Left kidney (tissue), 8 donors: ENCODE measurements at places on chromosomes 16 and 17. TPM values are rescaled to one million over a fixed set of nuclear protein-coding genes. Genes with fewer than 3 reads are reported as not detected.
A peak's percentile ranks its signal among the peaks of the same experiment; 100 is the strongest.

DNA sequence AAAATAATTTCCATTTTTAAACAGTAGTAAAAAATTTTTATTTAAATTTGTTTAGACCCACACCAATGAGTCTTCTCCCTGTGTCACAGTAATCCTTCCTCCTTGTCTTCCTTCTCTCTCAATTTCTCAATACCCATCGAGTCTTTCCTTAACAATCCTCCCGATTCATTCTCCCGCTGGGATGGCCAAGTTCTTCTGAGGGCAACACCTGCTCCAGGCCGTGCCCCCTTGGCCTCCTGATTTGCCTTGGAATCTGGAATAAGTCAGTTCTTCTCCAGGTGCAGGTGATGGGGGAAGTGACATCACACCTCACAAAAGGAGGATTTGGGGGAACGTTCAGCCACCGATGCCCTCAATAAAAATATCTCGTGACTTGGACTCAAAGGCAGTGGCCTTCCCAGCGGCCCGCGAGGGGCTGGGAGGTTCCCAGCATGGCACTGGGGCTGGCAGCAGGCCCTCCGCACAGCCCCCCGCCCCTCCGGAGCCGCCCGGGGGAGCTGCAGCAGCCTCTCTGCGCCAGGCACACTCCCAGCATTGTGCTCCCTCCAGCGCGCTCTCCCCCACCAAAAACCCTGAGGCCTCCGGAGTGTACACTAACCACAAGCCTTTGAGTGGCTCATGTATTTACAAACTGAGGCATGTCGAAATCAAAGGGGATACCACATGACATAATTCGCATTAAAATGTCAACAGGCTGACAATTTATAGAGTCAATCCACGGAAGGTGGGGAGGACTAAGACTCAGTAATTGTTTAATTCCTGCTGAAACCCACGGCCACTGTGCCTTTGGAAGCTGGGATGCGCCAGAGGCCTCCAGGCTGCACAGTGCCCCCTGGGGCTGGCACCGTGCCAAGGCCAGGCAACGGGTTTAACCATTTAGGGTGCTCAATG, 120.5 kb downstream of the ZFHX3 start:
- no peak for DNase-seq

DNA sequence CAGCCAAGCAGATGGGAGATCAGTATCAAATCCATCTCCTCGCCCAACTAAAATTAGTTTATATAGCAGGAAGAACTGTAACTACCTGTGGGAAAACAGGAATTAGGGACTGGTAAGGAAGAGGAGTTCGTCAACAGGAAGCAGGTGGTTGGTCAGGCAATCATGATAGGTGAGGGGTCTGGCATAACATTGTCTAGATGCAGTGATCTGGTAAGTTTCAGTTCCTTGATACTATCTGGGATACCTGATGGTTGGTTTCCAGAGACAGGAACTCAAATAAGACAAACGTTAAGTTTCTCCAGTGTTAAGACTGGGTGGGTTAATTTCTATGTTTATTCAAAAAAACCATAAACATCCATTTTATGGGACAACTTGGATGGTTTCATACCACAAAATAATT, 53.8 kb downstream of the CEP112 start:
- DNase-seq = no peak

DNA sequence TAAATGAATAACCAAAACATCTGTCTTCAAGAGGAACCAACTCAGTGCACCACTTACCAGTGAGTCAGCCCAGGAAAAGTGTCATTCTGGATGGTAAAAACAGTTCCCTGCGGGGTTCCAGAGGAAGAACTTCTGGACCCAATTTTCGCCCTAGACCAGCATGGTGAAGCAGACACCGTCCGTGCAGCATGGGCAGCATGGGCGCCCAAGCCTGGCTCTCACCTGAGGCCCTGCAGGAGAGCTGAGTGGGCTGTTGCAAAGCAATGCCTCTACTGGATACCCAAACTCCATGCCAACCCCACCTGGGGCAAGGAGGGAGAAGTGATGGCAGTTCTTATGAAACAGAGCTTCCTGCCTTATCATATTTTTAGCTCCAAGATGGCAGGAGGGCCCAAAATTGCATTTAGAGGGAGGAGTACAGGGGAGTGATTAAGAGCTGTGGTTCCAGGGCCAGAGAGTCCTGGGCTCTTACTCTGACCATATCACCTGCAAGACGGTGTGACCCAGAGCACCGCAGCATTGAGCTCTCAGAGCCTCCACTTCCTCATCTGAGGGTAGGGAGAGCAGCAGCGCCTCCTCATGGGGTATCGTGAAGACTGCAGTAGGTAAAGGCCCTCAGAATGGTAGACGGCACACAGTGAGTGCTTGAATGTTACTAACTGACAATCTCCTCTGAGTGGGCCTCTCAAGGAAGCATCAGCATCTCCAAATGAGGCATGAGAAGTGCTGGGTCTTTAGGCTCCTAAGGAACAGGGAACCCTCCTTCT, 16.6 kb upstream of the INPP5K start:
- DNase-seq = no peak

DNA sequence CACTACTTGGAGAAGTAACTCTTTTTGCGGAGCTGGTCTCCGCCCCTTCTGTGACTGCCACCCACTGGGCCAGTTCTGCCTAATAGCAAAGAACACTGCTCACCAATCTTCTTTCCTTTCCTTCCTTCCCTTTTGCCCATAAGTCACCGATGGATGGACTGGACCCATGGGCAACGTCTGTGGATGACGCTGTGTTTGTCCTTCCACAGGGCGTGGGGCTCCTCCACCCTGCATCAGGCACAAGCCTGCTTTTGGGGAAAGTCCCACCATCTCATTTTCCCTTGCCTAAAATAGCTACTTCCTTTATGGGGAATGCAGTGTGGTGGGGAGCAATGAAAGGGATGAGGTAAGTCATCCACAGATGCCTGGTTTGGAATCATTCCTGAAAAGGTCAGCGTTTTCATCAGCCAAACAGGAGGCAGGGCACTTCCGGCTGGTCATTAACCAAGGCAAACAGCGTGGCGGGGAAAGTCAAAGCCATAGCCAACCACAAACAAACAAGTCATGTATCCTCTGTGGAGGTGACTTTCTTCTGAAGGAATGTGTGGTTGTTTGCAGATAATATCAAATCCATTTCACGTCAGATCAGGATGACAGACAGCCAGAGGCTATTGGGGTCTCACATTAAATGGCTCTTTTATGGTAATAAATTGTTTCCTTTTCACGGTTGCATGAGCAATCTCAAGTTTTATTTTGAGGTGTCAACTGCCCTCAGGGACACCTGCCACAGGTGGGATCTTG, 30.7 kb upstream of the MED9 start:
- DNase-seq = peak; percentile 61

GRCh38 chr16:1305823-1306222, 3.6 kb upstream of the UBE2I start:
- no peak for DNase-seq

DNA sequence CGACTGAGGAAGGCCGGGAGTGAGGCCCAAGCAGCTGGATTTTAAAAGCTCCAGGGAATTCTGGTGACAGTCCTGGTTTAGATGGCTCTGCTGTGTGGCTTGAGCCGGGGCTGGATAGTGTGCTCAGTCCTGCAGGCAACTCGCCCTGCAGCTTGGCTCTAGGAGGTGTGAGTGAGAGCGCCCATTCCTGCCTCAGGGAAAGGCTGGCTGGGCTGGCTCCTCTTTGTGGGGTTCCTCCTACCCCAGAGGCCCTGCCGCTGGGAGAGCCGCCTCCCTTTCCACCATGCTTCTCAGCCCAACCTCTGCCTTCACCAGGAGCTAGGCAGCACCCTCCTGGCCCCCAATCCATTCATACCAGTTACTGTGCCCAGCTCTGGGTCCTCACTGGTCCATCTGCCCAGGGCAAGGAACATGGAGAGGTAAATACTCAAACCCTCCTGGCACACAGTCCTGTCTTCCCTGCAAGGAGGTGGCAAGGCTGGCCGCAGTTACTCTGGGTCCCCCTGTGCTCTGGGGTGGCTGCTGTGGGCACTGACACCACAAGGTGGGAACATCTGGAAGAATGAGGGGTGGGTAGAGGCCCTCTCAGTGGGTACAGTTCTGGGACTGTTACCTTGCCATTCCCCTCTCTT, 47.1 kb downstream of the VAC14 start:
- no peak for DNase-seq

DNA sequence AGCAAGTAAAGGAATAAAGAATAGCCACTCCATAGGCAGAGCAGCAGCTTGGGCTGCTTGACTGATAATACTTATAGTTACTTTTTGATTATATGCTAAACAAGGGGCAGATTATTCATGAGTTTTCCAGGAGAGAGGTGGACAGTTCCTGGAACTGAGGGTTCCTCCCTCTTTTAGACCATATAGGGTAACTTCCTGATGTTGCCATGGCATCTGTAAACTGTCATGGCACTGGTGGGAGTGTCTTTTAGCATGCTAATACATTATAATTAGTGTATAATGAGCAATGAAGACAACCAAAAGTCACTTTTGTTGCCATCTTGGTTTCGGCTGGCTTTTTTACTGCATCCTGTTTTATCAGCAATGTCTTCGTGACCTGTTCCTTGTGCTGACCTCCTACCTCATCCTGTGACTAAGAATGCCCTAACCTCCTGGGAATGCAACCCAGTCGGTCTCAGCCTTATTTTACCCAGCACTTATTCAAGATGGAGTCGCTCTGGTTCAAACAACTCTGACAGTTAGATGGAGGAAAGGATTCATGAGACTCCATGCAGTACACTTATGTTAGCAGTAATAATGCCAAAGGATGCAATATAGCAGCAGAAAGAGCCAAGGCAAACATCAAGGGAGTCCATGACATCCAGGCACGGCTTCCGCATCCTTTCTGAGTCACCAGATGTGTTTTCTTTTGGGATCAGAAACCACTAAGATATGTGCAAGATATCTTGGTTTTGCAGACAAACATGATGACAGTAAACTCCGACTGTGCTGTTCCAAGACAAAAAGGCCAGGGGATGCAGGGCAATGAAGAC, 55.8 kb upstream of the B4GALNT2 start:
- DNase-seq = no peak

DNA sequence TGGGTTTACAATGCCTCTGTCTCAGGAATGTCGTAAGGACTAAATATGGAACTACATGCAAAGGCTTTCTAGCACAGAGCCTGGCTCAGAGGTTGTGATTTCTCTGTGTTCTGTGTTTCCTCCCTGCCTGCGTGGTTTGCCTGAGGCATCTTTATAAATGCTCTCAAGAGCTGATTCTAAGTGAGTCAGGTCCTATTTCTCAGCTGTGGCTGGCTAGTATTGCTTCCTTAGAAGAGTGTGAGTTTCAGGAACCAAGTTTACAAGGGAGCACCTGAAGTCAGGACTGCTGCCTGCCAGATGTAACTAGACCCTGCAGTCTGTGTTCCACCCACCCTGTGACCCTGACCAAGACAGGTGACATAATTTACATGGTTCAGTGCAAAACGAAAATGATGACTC, 8.0 kb upstream of the CCL1 start:
- no peak for DNase-seq

DNA sequence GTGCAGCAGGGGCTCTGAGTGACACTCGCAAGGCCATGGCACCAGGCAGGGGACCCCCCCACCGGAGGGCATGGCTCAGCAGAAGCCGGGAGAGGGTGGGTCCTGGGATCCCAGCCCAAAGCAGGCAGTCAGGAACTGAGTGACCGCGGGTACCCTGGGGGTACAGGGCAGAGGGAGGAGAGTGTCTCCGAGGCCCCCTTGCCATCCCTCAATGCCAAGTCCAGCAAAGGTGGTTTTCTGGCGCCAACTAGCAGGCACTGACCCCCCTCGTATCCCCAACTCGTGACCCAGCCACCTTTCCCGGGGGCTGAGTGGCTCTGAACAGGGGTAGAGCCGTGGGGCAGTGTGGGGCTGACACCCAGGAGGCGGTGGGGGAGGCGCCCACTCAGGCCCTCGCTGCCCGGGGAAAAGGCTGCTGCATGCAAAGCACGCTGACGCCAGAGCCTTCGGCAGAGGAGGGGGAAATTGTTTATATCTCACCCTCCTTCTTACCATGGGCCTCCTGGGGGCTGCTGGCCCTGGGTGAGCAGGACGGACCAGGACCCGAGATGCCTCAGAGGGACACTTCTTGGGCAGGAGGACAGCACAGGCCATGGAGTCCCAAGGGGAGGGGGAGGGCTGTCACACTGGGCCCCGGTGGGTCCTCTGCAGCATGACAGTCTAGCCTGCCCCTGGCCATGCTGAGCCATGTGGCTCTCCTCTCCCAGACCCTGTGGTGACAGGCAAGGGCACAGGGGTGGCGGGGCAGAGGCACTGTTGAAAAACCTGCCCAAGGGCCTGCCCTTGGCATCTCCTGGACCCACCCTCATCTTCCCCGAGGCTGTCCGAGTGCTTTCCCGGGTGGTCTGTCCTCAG, 14.6 kb upstream of the ENPP7 start:
- DNase-seq = no peak

- no peak for DNase-seq
Observed at GRCh38 chr17:75828076-75828400, 16.2 kb downstream of the UNC13D start.

DNA sequence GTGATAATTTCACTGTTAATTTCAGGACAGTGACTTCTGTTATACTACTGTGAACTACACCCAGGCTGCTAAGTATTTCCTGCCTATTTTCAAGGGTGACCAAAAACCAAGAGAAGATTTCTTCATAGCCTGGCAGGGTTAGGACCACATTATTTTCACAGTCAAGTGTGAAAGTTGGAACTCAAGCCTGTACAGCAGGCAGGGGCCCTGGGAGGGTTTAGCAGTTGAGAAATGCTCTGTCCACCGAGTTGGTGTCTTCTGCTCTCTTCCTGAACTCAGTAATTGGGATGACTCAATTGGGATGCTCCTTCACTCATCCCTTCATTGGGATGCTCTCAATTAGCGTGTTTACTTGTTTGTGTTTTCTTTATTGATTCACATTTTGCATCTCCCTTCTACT, 347.3 kb upstream of the CDH11 start:
- no peak for DNase-seq

GRCh38 chr17:2694381-2695242, 17.0 kb downstream of the CLUH start:
- DNase-seq = no peak

The TBC1D3D gene
- 3.1 TPM for polyA plus RNA-seq

The CARD14 gene
- 2.2 TPM for polyA plus RNA-seq

The ZNF500 gene
- polyA plus RNA-seq = 14.3 TPM

The PAGR1 gene
- 33.5 TPM for polyA plus RNA-seq
